Hippocampal formation (tissue), 2 donors: ENCODE measurements at places on chromosomes 7 and 10.

DNA sequence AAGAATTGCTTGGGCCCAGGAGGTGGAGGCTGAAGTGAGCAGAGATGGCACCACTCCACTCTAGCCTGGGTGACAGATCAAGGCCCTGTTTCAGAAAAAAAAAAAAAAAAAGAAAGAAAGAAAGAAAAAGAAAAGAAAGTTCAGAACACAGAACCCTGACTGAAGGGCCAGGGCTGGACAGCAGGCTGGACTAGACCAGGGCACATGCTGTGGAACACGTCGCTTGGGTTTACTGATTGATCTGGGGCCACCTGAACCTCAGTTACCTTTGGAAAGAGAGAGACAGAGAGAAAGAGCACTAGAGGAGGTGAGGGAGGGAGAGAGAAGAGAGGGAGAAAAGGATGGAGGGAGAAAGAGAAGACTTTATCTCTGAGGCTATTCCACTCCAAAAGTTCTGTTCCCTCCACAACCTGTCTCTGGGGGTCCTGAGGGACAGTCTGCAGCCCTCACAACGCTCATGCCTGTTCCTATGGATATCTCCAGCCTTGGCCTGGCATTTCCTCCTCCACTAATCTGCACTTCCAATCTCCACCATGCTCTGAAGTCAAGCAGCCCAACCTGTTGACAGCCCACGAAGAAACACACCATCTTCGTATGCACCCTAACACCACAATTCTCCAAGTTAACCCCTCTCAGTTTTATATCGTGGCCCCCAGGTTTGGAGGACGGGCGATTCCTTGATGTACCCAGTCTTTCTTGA is 81.8 kb downstream of the COBL start:
- DNase-seq, result no peak

DNA sequence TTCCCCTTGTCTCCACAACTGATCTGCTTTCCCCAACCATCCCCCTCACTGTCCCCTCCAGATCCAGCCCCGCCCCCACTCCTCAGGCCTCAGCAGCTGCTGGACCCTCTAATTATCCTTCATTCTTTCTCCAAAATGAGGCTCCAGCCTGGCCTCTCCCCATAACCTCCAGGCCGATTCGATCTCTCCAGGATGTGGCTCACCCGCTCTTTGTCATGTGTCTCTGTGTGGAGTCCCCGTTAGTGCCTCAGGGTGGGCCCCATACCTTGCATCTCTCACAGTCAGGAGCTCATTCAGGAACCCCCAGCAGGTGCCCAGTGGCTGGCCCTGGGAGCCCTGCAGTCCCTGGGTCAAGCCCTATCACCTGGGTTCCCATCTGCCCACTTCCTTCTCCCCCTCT is 1.3 kb downstream of the PILRA start:
- DNase-seq, result no peak

- DNase-seq, result no peak
Measured at GRCh38 chr10:101617102-101617823, 29.1 kb downstream of the DPCD start.

DNA sequence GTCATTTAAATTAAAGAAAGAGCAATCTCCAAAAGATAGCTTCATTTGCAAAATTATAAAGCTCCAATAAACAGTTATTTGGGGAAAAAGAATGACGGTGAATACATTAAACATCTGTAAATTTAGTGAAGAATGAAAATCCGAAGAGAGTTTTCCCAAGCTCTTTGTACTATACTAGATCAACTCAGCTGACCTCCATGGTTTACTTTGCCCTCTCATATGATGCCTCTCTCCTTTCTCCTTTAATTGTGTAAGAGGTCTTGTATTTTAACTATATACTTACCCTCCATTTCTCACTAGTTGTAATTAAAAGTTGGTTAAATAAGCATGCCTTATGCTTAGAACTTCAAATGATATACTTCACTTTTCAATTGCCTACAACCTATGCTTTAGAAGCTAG is 125.8 kb downstream of the CACNA2D1 start:
- DNase-seq, result no peak

DNA sequence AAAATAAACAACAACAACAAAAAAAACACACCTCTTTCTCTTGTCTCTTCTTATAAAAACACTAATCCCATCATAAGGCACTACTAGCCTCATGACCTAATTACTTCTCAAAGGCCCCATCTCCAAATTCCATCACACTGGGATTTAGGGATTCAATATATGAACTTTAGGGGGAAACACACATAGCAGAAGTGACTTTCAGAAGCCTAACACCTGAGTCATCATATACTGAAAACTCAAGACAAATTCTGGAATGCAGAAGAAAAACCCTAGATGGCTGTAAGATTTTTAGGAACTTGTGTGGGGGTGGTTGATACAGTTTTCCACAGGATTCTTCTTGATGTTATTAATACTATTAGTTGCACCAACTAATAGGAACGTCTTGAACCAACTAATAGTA is 33.7 kb upstream of the CSTF2T start:
- no peak for DNase-seq

GRCh38 chr7:51064688-51065087 is 251.9 kb downstream of the COBL start:
- DNase-seq, result no peak

- DNase-seq, result no peak
Measured at GRCh38 chr7:41475801-41476459, 227.0 kb downstream of the INHBA start.
